ENCODE measurements at places on chromosomes 4 and X. TPM values are rescaled to one million over a fixed set of nuclear protein-coding genes. Genes with fewer than 3 reads are reported as not detected.
A peak's percentile ranks its signal among the peaks of the same experiment; 100 is the strongest.

DNA sequence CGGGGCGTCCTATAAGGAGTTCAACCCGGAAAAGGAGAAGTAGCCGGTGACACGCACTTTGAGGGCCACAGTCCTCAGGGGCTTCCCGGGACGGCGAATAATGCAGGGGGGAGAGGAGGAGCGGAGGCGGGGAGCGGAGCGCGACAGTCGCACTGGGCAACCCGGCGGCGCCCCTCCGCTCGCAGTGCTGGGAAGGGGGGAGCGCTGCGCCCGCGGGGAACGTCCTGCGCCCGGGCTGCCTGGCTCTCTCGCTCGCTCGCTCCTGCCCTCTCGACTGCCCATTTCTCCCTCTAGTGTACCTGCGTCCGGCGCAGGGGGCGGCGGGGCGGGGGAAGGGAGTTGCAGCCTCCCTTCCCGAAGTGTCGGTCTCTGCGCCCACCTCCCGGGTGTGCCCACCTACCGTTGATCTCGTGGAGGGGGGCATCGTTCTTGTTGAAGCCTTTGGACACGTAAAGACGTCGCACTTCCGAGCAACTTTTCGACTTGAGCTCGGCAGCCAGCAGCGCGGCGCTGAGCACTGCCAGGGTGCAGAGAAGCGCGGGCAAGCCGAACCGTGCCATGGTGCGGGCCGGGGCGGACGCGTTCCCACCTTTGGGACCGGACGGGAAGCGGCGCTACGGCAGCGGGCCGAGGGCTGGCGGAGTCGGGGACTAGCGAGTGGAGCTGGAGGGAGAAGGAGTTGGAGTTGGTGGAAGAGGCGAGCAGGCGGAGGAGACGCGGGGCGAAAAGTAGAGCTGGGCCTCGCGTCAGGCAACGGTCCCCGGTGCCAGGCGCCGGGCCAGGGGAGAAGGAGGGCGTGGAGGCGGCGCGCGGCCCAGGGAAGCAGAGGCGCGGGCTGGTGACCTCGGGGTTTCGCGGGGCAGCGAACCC is 648 bp downstream of the GPC4 start:
- no peaks in the 10 kb centered on the region for H3K27me3 ChIP-seq
- DNase-seq: no peak
- no peaks in the 10 kb centered on the region for H3K4me1 ChIP-seq
- no peaks in the 10 kb centered on the region for H3K36me3 ChIP-seq
- peak overlapping the region; percentile 87 for H3K4me3 ChIP-seq

- no peaks in the 10 kb centered on the region for H3K4me1 ChIP-seq
- no peak overlapping the region for H3K4me3 ChIP-seq
- no peaks in the 10 kb centered on the region for H3K36me3 ChIP-seq
- H3K27ac ChIP-seq: no peak overlapping the region
- H3K27me3 ChIP-seq: no peaks in the 10 kb centered on the region
- no peak for DNase-seq
Observed at GRCh38 chr4:147578051-147578476, 39.1 kb upstream of the TMEM184C start.

DNA sequence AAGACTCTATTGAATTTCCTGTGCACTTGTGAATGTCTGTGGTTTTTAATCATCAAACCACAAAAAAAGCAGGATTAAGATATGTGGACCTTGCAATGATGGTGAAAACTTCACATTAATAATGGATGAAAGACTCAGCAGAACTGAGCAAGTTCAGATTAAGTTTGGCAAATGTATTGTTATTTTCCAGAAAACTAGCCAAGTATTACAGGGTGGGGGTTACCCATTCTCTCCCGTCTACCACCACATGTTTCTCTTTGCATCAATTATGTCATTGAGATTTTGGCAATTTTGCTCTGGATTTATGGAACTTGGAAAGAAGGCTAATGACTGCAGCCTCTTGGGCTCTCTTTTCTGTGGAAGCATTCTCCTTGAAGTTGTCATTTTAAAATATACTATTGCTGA is 577.1 kb downstream of the ANKRD50 start:
- H3K27me3 ChIP-seq: no peaks in the 10 kb centered on the region
- H3K27ac ChIP-seq: no peak overlapping the region
- no peak overlapping the region for H3K4me3 ChIP-seq
- DNase-seq: no peak
- H3K4me1 ChIP-seq: peaks cover 16% of the 10 kb centered on the region
- no peaks in the 10 kb centered on the region for H3K36me3 ChIP-seq

DNA sequence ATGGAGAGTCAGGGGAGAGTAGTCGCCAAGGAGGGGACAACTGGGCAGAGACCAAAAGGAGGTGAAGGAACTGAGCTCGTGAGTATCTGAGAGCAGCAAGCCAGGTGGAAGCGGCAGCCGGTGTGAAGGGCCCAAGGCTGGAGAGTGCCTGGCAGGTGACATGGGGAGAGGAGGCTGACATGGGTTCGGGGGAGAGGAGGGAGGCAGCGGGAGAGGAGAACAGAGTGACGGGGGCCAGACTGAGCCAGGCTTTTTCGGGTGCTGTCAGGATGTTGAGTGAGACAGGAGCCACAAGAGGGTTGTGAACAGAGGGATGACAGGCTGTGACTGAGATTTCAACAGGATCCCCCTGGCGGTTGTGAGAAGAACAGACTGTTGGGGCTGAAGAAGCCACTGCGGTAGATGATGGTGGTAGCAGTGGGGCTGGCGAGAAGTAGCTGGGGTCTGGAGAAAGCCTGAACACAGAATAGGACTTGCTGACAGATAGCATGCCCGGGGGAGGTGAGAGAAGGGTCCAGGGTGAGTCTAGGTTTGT is 5.7 kb downstream of the ELK1 start:
- DNase-seq: no peak
- H3K4me3 ChIP-seq: no peak overlapping the region
- H3K27ac ChIP-seq: no peak overlapping the region
- H3K36me3 ChIP-seq: peaks cover under 1% of the 10 kb centered on the region

- DNase-seq: no peak
- no peak overlapping the region for H3K4me3 ChIP-seq
- H3K27me3 ChIP-seq: no peaks in the 10 kb centered on the region
- H3K36me3 ChIP-seq: peaks cover 60% of the 10 kb centered on the region
- no peaks in the 10 kb centered on the region for H3K4me1 ChIP-seq
- no peak overlapping the region for H3K27ac ChIP-seq
Observed at GRCh38 chr4:40825014-40825838, 75.5 kb downstream of the NSUN7 start.

DNA sequence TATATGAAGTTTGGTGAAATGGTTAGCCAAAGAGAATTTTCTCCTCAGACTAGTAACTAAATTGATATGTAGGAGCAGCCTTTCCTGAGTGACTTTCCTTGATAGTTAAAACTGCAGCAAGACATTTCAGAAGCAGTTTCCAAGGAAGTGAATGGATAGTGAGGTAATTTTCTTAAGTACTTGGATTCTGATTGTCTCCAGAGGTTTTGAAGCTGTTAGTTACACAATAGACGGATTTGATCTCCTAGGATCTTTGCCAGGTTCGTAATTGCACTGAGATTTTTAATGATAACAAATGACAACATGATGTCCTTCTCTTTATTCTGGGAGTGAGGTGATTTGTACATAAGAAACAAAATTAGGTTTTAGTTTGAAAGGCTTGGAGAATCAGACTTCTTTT is 29.2 kb downstream of the PRRG1 start:
- no peaks in the 10 kb centered on the region for H3K27me3 ChIP-seq
- no peak overlapping the region for H3K27ac ChIP-seq
- no peaks in the 10 kb centered on the region for H3K36me3 ChIP-seq
- H3K4me1 ChIP-seq: no peaks in the 10 kb centered on the region

DNA sequence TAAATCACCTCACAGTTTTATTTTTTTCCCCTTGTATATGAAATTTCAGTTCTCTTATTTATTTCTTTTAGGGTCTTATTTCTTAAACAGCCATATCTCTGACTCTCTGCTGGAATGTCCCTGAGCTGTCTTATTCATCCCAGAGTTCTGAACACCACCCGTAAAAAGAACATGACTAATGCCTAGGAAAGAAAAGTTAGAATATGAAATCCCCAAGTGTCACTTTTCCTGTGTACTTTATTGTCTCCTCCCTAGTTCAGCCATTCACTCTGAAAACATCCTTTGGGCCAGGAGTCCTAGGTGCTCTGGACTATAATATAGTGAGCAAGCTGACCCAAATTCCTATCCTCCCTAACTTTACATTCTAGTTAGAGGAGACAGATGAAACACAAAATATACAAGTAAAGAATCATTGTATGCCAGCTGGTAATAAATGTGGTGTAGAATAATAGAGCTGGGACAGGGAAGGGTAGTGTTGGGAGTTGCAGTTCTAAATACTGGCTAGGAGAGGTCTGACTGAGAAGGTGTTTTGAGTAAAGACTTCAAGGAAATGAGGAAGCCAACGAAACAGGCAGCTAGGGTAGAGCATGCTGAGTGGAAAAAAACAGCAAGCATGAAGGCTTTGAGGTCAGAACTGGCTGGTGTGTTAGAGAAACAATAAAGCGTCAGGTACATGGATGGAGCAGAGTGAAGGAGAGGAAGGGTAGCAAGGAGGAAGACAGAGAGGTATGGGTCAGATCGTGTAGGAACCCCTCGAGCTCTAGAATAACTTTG is 40.6 kb upstream of the FTHL17 start:
- H3K27ac ChIP-seq: no peak overlapping the region
- H3K4me1 ChIP-seq: peaks cover 11% of the 10 kb centered on the region
- H3K4me3 ChIP-seq: no peak overlapping the region
- H3K27me3 ChIP-seq: no peaks in the 10 kb centered on the region

GRCh38 chr4:48654015-48654664 is 125.9 kb downstream of the FRYL start:
- no peak for DNase-seq

GRCh38 chrX:11967986-11968869 is 170.0 kb upstream of the FRMPD4 start:
- H3K27ac ChIP-seq: no peak overlapping the region
- DNase-seq: no peak
- no peaks in the 10 kb centered on the region for H3K36me3 ChIP-seq
- no peak overlapping the region for H3K4me3 ChIP-seq

DNA sequence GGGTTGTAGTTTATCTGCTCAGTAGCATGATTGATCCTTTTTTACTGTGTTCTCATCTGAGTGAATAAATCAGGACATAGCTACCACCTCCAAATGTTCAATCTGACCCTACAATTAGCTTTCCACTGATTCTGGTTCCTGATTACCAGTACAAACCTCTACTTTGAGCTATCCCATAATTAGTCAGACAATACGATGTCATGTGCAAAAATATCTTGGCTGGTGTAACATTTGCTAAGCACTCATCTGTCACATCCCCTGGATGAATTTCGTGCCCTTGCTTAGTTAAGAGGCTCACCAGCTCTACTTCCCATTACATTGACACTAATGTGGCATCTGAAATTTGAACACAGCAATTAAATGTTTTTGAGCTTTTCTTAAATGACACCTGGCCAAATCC is 1101.0 kb upstream of the PCDH7 start:
- no peak overlapping the region for H3K4me3 ChIP-seq
- no peak overlapping the region for H3K27ac ChIP-seq
- no peaks in the 10 kb centered on the region for H3K27me3 ChIP-seq
- no peaks in the 10 kb centered on the region for H3K4me1 ChIP-seq
- DNase-seq: no peak
- H3K36me3 ChIP-seq: no peaks in the 10 kb centered on the region

- no peaks in the 10 kb centered on the region for H3K27me3 ChIP-seq
- H3K4me3 ChIP-seq: peak overlapping the region; percentile 27
- H3K27ac ChIP-seq: no peak overlapping the region
Observed at GRCh38 chr4:151031831-151032605, 16.9 kb upstream of the LRBA start.

GRCh38 chr4:176189891-176190795 is 5.2 kb downstream of the SPATA4 start:
- H3K27me3 ChIP-seq: no peaks in the 10 kb centered on the region
- DNase-seq: no peak
- H3K4me3 ChIP-seq: no peak overlapping the region
- peaks cover 33% of the 10 kb centered on the region for H3K4me1 ChIP-seq
- H3K27ac ChIP-seq: no peak overlapping the region

GRCh38 chr4:150173982-150174398 is 95.7 kb downstream of the DCLK2 start:
- H3K27me3 ChIP-seq: no peaks in the 10 kb centered on the region
- H3K4me1 ChIP-seq: peaks cover 29% of the 10 kb centered on the region
- no peak overlapping the region for H3K27ac ChIP-seq
- H3K36me3 ChIP-seq: no peaks in the 10 kb centered on the region
- DNase-seq: no peak

DNA sequence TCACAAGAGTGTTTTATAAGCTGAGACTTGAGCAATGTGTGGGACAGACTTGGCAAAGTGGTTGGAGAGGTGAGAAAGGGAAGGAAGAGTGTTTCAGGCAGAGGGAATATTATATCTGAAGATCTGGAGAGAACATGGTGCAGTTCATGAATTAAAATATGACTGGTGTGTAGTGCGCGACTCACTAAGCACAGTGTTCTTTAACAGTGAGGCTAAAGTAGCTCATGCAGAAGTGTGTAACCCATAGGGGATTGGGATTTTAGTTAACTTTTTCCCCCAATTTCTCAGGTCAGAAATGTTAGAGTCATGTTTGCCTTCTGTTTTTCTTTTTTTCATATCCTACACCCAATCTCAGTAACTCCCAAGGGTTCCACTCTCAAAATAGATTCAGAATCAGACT is 9.7 kb downstream of the MTHFD2L start:
- H3K27me3 ChIP-seq: no peaks in the 10 kb centered on the region
- no peaks in the 10 kb centered on the region for H3K4me1 ChIP-seq
- no peak overlapping the region for H3K27ac ChIP-seq
- no peak overlapping the region for H3K4me3 ChIP-seq

DNA sequence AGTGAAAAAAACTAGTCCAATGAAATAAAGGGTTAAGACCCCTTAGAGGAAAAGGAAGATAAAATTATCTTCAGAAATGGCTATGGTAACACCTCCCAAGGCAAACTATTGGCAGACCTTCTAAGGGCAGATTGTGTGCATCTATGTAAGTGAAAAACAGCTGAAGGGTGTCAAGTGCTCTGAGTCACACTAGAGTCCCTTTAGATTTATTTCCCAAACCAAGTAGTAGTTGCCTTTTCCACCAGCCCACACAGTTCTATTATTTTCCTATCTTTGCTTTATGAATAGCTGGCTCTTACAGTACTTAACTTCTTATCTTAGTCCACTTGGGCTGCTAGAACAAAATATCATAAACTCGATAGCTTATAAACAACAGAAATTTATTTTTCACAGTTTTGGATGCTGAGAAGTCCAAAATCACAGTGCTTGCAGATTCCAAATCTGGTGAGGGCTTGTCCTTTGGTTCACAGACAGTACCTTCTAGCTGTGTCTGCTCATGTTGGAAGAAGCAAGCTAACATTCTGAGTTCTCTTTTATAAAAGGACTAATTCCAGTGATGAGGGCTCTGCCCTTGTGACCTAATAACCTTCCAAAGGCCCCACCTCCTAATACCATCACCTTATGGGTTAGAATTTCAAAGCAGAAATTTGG is 143.6 kb downstream of the GRID2 start:
- no peak overlapping the region for H3K4me3 ChIP-seq
- DNase-seq: no peak
- H3K27ac ChIP-seq: no peak overlapping the region

IL1RAPL2 gene
- not detected for total RNA-seq

SSX4B gene
- total RNA-seq: not detected

GPR143 gene
- not detected for total RNA-seq

HDAC8 gene
- 32.5 TPM for total RNA-seq

SH3D19 gene
- total RNA-seq: 143 TPM

RTL3 gene
- 1.4 TPM for total RNA-seq

CSAG2 gene
- not detected for total RNA-seq

IGSF1 gene
- 1.2 TPM for total RNA-seq

TREX2 gene
- 22.1 TPM for total RNA-seq

Measured in thoracic aorta (tissue), 2 donors.